ENCODE measurements at places on chromosomes 6 and 20.

- DNase-seq: no peak
Observed at GRCh38 chr6:143374014-143374413, 76.5 kb downstream of the ADAT2 start.

- DNase-seq: no peak
Observed at GRCh38 chr20:35981969-35982368, 13.6 kb downstream of the CNBD2 start.

DNA sequence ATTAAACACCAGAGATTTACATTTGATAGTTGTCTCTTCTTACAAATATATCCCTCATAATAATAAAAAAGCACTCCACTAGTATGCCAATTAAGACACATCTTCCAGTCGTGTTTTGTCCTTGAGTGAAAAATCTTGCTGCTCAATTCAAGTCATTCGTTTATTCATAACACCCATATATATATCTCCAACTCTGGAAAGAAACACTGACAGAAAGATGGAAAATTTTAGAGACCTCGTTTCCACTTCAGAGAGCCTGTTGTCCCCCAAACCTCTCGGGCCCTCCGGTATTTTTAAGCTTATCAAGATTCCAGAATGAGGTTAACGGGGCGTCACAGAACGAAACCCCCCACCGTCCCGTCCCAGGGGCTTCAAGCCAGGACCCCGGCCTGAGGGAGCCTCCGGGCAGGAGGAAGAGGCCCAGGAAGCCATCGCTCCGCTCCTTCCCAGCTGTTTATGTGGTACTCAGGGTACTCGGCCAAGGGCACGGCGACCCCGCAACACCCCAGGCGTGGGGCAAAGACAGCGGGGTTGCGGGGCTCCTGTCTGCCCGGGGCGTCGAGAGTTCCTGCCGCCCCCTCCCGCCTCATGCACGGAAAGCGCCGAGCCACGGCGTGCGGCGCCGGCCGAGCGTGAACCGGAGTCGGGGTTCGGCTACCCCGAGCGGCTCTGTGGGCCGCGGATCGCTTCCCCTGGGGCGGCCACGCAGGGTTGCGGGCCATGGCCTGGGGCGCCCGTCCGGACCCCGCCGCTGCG is 623 bp upstream of the SNX9 start:
- DNase-seq: peak; percentile 51

DNA sequence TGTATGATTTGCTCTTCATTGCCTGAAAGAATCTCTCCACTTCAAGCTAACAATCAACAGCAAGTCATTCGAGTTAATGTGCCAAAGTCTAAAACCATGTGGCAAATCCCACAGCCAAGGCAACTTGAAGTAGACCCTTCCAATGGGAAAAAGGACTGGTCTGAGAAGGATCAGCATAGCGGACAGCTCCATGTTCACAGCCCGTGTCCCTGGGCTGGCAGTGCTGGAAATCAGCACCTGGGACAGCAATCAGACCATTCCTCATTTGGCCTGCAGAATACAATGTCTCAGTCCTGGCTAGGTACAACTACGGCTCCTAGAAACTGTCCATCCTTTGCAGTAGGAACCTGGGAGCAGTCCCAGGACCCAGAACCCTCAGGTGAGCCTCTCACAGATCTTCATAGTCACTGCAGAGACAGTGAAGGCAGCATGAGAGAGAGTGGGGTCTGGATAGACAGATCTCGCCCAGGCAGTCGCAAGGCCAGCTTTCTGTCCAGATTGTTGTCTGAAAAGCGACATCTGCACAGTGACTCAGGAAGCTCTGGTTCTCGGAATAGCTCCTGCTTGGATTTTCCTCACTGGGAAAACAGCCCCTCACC is 1.1 kb downstream of the GJA10 start:
- peak; percentile 84 for DNase-seq

GRCh38 chr6:38552121-38552520 is 87.6 kb downstream of the BTBD9 start:
- no peak for DNase-seq

- no peak for DNase-seq
Observed at GRCh38 chr6:35203680-35204079, 10.1 kb upstream of the SCUBE3 start.

DNA sequence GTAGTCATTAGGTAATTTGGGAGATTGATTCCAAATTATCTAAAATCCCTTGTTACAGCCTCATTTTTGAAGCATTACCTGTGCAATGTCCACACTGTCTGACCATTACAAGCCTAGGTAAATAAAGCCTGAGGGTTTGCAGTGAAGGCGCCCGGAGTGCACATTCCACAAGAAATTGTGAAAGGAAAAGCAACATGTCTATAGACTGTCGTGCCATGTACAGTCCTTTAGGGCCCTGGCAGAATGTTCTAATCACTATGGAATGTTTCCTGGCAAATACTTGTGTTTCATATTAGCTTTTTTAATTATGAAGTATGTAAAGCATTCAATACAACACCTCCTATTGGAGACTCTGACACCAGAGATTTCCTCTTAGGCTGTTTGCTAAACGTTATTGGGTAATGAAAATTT is 28.9 kb downstream of the PREP start:
- DNase-seq: no peak

DNA sequence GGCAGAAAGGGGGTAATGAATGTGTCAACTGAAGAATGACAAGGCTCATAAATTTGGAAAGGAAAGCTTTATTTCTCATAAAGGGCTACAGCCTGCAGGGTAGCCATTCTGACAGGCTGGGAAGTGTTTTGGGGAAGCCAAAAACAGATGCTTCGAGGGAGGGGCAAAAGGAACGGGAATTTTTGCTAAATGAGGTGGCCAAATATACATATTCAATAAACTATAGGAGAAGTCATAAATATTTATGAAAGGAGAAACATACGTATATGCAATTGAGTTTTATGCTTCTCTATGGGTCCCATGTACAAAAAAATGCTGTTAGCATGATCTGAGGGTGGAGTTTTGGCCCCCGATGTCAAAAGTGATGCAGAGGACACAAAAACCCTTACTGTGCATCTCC is 180.7 kb downstream of the FNDC1 start:
- no peak for DNase-seq

Data from GM23338 (cell line).